Stimulated activated CD4-positive, alpha-beta T cell treated with anti-CD3 and anti-CD28 coated beads, TNF-alpha, amount 100 ng/mL, for 48 hours (primary cell): ENCODE measurements at places on chromosomes 7 and 10.

DNA sequence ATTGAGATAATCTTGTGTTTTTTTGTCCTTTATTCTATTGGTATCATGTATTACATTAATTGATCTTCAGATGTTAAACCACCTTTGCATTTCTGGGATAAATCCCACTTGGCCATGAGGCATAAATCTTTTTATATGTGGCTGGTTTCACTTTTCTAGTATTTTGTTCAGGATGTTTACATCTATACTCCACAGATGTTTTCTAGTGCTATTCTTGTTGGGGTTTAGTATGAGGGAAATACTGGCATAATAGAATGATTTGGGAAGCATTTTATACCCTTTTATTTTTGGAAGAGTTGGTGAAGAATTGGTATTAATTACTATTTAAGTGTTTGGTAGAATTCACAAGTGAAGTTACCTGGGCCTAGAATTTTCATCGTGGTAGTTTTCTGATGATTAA is 41.8 kb upstream of the CCNY start:
- no peak for DNase-seq

- no peak for DNase-seq
These were observed 22.5 kb upstream of the ECHDC3 start for GRCh38 chr10:11719496-11720259.

- DNase-seq = no peak
These were observed 1.1 kb upstream of the FEZF1 start for GRCh38 chr7:122305475-122306319.

- no peak for DNase-seq
These were observed 52.9 kb downstream of the NEURL1 start for GRCh38 chr10:103546401-103546800.

GRCh38 chr10:80131499-80131901 is 1.0 kb upstream of the PLAC9 start:
- no peak for DNase-seq

DNA sequence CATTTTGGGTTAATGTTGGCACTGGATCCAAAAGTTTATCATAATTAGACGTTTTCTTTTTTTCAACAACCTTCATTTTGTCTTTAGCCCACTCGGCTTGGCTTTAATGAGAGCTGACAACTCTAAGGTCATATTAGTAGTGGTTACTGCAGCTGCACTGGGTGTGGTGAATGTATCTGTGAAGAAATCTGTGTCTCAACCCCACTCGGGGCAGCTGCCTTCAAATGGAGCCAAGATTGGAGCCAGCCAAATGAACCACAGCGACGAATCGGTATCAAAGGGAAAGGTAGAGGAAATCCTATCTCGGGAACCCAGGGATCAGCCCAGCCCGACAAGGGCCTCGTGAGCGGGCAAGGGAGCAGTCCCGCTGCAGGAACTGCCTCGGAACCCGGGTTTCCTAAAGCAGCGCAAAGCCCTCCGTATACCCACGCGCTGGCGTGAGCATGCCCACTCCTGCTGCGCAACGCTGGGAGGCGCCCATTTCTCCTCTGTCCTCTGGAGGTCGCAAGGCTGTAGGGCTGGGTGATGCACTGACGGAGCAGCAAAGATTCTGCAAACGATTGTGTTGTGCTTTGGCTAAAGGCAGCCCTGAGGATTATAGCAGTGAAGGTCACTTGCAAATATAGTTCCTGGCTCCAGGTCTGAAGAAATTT is 98.7 kb upstream of the MBL2 start:
- no peak for DNase-seq

GRCh38 chr7:121196286-121196685 is 132.5 kb upstream of the WNT16 start:
- DNase-seq = no peak
